ENCODE measurements at places on chromosomes 7 and 10.

- no peak for DNase-seq
Measured at GRCh38 chr7:7798510-7798909, 80.1 kb upstream of the RPA3 start.

GRCh38 chr7:378551-379455 is 88.8 kb downstream of the FOXL3 start:
- DNase-seq: no peak

DNA sequence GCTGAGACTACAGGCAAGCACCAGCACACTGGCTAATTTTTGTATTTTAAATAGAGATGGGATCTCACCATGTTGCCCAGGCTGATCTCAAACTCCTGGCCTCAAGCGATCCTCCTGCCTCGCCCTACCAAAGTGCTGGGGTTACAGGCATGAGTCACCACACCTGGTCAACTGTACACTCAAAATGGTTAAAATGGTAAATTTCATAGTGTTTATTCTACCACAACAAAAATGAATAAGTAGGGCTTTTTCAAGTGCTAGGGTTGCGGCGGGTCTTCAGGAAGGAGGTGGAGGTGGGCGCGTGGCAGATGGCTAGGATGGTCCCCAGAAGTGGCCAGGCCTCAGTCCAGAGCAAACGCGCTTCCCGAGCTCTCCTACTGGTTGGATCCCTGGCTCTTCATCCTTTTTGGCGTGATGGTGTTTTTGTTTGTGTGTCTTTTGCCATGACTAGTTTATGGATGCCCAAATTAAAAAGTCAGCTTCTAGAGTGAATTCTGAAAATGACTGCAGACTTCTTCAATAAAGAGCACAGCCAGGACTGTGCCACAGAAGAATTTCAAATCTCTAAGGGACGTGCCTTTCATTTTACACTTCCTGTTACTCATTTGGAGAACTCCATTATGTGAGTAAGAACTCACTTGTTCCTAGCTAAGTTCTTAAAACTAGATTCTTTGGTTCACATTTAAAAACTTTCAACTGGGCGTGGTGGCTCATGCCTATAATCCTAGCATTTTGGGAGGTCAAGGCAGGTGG is 73.9 kb downstream of the TMEM130 start:
- DNase-seq: no peak

DNA sequence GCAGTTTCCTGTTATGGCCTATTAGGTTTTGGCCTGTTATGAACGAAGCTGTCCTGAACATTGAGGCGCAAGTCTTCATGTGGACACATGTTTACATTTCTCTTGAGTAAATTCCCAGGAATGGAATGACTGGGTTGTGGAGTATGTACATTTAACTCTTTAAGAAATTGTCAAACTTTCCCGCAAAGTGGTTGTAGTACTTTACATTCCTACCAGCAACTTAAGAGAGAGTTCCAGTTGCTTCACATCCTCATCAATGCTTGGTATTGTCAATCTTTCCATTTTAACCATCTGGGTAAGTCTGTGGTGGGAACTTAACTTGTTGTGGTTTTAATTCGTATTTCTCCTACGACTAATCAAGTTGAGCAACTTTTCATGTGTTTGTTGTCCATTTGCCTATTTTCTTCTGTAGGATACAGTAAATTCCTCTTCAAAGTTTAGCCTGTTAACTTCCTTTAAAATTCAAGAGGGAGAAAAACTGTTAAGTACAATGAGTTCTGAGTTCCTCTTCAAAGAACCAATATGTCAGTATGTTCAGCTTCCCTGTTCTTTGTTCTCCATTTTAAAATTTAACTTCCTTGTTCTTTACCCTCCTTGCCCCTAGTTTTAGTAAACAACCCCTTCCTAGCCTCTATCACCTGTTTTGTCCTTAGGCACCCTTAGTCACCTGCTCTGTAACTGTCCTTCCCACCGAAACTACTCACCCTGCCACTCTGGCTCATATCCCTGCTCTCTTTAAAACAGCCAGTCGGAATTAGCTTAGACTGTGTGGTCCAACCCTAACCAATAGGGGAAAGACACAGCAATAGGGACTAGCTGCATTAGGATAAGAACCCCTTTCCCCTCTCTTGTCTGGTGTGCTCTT is 74.0 kb downstream of the FAM241B start:
- DNase-seq: no peak

GRCh38 chr7:96989241-96989858 is 16.0 kb upstream of the DLX6 start:
- no peak for DNase-seq

GRCh38 chr10:86439544-86439943 is 72.9 kb upstream of the GRID1 start:
- no peak for DNase-seq

- no peak for DNase-seq
Measured at GRCh38 chr7:36723951-36724664, at the start of gene AOAH. TSS of gene AOAH (minus strand) at chr7:36724494. CDS start at chr7:36724148, 346 bp downstream.

GRCh38 chr7:118918556-118918955 is 694.1 kb downstream of the ANKRD7 start:
- no peak for DNase-seq

GRCh38 chr7:31705377-31705776 is 18.4 kb downstream of the PPP1R17 start:
- DNase-seq: no peak

DNA sequence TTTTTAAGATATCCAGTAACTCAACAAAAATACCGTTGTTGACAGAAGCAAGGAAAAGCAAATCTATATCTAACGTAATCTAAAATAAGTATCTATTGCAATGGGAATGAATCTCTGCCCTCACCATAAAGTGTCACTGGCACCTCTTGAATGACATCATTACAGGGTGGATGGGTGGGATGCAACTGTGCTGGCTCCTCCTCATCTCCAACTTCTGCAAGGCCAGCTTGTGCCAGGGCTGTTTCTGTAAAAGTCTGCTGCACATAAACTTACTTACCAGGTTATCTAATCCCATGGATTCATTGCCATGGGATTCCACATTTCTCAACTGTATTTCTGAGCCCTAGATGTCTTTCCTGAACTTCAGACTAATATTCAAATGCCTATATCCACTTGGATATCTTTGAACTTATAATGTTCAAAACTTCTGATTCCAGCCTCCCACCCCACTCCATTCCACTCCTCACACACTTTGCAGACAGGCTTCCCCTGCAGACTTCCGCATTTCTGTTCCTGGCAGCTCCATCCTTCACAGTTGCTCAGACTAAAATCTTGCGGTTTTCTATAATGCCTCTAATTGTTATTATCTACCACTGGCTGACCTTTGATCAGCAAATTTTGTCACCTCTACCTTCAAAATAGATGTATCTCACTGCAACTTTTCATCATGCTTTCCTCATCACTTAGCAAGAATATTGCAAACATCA is 10.7 kb downstream of the FGL2 start:
- DNase-seq: no peak

- DNase-seq: no peak
Measured at GRCh38 chr10:70906031-70906783, 17.8 kb upstream of the PCBD1 start.

GRCh38 chr7:112882511-112882910 is 92.3 kb upstream of the TMEM168 start:
- no peak for DNase-seq

DNA sequence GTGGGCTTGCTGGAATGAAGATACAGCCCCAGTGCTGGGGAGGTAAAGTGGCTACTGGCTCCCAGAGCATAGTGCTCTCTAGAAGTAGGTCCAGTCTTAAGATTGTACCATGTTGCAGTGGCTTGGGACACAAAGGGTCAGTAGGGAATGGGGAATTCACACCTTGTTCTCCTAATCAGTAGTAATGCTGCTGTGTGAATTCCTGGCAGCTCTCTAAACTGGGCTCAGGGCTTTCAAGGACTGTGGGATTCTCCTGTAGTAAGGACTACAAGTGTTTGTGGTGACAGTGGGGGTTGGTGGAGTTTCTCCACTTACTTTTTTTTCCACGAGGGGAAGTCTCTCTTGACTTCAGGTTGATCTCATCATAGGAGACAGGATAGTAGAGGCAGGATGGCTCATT is 226.2 kb upstream of the TEX47 start:
- no peak for DNase-seq

- no peak for DNase-seq
Measured at GRCh38 chr10:24272374-24272773, 63.4 kb downstream of the KIAA1217 start.

Measured in urinary bladder (tissue), 4 donors.